ENCODE measurements at places on chromosomes 4 and X. TPM values are rescaled to one million over a fixed set of nuclear protein-coding genes. Genes with fewer than 3 reads are reported as not detected.

RAP1GDS1 gene
- 4.2 TPM for polyA plus RNA-seq

TEC gene
- 2.1 TPM for polyA plus RNA-seq

OTUD6A gene
- not detected for polyA plus RNA-seq

CXCL9 gene
- polyA plus RNA-seq = 0.53 TPM
